ENCODE measurements at places on chromosomes 13 and 19.

GRCh38 chr13:91168386-91168711, 179.1 kb upstream of the MIR17HG start:
- DNase-seq: no peak

- no peak for DNase-seq
These were observed 3.4 kb downstream of the TMEM145 start for GRCh38 chr19:42316223-42317211.

- DNase-seq: no peak
These were observed 598.1 kb downstream of the DCT start for GRCh38 chr13:93881411-93881810.

DNA sequence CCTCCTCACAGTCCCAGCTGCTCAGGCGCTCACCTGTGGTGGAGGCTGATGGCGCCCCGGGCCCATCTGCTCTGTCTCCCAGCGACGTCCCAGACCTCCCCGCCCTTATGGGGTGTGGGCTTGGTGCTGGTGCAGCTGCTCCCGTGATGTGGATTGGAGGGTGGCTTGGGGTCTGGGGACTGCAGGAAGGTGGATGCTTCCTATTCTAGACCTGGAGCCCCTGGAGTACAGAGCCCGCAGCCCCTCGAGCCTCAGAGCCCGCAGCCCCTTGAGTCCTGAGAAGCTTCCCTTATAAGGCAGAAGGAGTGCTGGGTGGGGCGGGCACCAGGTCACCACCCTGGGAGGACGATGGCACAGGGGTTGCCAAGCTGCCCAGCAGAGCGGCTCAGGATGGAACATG, 31.6 kb downstream of the DOT1L start:
- no peak for DNase-seq

GRCh38 chr19:30227661-30228112, 144.5 kb upstream of the ZNF536 start:
- no peak for DNase-seq

DNA sequence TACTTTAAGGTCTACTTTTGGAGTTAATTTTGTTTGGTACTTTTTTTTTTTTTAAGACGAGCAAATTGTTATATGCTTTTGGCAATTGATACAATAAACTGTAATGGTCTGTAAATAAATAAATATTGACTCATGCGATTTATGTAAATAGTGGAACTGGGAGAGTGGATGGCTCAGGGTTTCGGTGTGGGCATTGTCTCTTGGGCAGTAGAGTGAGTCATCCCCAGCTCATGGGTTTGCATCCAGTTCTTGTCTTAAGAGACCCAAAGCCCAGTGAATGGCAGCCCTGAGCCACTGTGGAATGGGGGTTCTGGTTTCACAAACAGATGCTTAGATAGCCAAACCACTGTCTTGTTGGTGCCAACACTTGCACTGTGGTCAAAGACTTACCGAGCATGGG, 33.0 kb downstream of the FGF9 start:
- DNase-seq: no peak

DNA sequence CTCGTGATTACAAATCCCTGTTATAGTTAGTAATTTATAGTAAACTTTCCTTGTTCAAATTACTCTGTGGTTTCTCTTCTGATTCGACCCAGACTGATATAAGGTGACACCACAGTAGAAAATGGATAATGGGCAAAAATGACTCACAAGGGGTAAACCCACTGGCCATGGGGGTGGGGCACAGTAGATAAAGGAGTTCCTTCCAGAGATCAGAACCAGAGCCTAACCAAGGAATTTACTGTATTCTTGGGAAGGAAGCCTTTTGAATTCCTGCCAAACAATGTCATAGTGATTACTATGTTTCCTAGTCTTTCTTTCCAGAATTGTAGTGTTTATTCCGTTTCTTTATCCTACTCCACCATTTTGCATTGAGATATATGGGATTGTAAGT, 21.9 kb downstream of the MIR17HG start:
- DNase-seq: no peak
